ENCODE measurements at places on chromosomes 3 and 15. TPM values are rescaled to one million over a fixed set of nuclear protein-coding genes. Genes with fewer than 3 reads are reported as not detected.
A peak's percentile ranks its signal among the peaks of the same experiment; 100 is the strongest.

DNA sequence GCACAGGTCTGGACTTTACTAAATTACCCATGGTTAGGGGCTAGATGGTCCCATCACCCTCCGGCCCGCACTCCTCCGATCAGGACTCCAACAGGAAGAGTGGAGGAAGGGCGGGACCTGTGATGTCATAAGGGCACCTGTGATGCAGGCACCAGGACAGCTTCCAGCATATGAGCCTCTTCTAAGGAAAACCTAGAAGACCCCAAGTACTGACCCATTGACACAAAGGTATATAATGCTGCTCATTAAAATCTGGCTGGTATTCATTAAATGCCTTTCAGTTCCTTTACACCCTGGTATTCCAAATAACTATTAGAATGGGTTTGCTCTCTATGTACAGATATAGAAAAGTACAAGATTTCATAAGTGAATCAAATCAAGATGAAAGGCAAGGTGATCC lies at the start of gene IQCF5:
Gene IQCF5 (minus strand): TSS at position 101 of the 400 bp plus-strand sequence. CDS start 70 bp downstream, at position 31.
- no peak for DNase-seq
- no peaks in the 10 kb centered on the region for H3K4me1 ChIP-seq
- H3K36me3 ChIP-seq: no peaks in the 10 kb centered on the region
- peaks cover 91% of the 10 kb centered on the region for H3K27me3 ChIP-seq

DNA sequence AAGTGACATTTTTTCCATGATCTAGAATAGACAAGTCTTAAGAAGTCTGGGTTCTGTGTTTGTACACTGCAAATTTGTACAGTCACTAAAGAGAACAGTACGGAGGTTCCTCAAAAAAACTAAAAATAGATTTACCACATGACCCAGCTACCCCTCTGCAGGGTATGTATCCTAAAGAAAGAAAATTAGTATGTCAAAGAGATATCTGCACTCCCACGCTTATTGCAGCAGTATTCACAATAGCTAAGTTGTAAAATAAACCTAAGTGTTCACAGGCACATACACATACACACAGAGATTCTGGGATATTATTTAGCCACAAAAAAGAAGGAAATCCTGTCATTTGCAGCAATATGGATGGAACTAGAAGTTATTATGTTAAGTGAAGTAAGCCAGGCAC lies 120.4 kb downstream of the ZIC1 start:
- H3K27ac ChIP-seq: no peak overlapping the region
- no peaks in the 10 kb centered on the region for H3K4me1 ChIP-seq
- no peak for DNase-seq
- no peaks in the 10 kb centered on the region for H3K36me3 ChIP-seq
- peaks cover 12% of the 10 kb centered on the region for H3K27me3 ChIP-seq

The ERICH6 gene
- total RNA-seq: not detected

DNA sequence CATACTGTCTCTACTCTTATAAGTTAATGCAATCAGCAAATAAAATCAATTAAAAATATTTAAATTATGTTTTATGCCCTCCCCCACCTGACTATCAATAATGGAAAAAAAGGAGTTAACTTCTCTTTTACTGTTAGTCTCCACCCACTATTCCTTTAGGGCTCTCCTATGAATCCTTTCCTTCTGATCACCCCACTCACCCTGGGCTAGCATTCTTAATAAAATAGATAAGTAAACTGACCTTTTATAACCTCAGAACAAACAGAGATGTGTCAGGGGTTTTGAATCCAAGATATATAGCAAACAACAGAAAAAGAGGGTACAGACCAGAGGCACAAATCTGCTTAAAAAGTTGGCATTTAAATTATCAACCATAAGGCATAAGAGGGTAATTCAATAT lies 116.1 kb upstream of the PLXND1 start:
- peak overlapping the region; percentile 77 for H3K4me3 ChIP-seq
- no peaks in the 10 kb centered on the region for H3K27me3 ChIP-seq
- H3K36me3 ChIP-seq: peaks cover 5% of the 10 kb centered on the region
- no peak for DNase-seq
- peaks cover 29% of the 10 kb centered on the region for H3K4me1 ChIP-seq

The ZNF80 gene
- not detected for total RNA-seq

Measured in MCF 10A (cell line).